ENCODE measurements at places on chromosomes 3 and 15.

GRCh38 chr15:51121118-51121517, 26.4 kb upstream of the TNFAIP8L3 start:
- no peak for DNase-seq

DNA sequence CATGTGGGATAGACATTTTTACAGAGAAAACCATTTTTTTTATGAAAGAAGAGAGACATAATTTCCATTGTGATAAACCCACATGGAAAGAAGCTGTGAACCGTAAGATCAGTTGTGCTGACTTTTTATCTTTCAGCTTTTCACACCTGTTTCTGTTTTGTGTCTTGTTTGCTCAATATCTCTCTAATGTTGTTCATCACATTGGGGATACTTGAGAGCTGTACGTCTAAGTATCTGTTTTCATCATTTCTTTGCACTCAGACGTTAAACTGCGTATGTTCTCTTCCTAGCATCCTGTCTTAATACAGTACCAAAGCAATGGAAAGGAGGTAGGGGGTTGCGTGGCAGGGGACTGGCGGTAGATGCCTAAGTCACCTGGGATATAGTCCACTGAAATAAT, 449.0 kb downstream of the NAALADL2 start:
- DNase-seq = no peak

DNA sequence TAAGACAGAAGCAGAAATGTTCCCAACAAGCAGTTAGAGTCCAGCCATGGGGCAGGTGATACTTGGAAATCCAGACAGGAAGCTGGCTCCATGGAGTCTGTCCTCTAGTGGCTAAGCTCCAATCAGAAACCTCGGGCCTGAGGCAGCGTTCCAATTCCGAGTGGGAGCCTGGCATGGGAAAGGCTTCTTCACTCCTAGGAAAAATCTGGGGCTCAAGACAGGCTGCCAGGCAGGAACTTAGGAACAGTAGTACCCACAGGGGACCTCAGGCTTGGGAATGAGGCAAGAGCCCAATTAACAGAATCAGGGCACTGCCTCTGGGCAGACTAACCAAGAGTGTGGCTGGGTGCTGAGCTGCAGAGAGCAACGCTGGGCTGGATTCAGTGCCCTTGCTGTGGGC, 6.2 kb upstream of the ATP13A4 start:
- DNase-seq = no peak

- DNase-seq = no peak
Observed at GRCh38 chr3:153026026-153026425, 136.0 kb upstream of the RAP2B start.
